ENCODE measurements at places on chromosomes 13 and 19.

DNA sequence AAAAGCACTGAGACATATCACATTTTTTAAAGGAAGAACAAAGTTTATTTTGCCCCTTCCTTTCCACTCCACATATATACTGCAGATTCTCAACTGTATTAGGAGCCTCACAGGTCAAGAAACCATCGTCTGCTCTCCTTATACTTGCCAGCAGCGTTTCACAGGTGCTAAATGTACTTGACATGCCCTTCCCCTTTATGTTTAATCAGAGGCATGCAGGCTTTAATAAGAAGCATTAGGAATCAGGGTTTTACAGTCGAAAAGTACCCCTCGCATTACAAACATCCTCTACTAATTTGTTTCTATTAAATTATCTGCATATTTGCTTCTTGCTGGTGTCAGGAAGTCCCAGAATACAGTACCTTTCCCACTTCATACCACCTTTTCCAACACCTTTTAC, 3.7 kb upstream of the RAP2A start:
- H3K36me3 ChIP-seq = no peaks in the 10 kb centered on the region
- no peak for DNase-seq
- no peak overlapping the region for H3K27ac ChIP-seq
- peaks cover 21% of the 10 kb centered on the region for H3K27me3 ChIP-seq

- H3K4me3 ChIP-seq = no peak overlapping the region
- peaks cover 2% of the 10 kb centered on the region for H3K27me3 ChIP-seq
- H3K36me3 ChIP-seq = no peaks in the 10 kb centered on the region
- no peaks in the 10 kb centered on the region for H3K4me1 ChIP-seq
- DNase-seq = no peak
Observed at GRCh38 chr13:102138635-102139190, 263.1 kb downstream of the FGF14 start.

- H3K4me3 ChIP-seq = peak overlapping the region; percentile 77
- H3K4me1 ChIP-seq = peaks cover 42% of the 10 kb centered on the region
- no peaks in the 10 kb centered on the region for H3K36me3 ChIP-seq
- peaks cover 2% of the 10 kb centered on the region for H3K27me3 ChIP-seq
- H3K27ac ChIP-seq = peak overlapping the region; percentile 91
- peak; percentile 75 for DNase-seq
Observed at GRCh38 chr13:30158774-30159445, 148.4 kb downstream of the KATNAL1 start.

DNA sequence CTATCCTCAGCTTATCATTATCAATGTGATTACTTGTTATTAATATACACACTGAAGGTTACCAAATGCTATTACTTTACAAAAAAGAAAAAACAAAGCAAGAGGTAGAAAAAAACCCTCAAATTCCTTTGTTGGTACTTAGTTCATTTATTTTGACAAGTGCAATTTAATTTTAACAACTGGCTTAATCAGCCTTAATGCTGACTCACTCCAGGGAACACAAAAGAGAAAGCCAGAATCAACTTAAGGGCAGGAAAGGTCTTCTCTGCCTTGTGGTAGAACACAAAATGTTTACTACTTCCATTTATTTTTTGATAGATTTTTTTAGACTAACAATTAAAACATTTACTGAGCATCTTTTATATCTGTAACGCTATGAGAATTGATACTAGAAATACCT, 417.1 kb downstream of the PCDH17 start:
- H3K36me3 ChIP-seq = no peaks in the 10 kb centered on the region
- H3K27ac ChIP-seq = no peak overlapping the region
- H3K4me1 ChIP-seq = no peaks in the 10 kb centered on the region
- no peak for DNase-seq
- H3K27me3 ChIP-seq = no peaks in the 10 kb centered on the region

DNA sequence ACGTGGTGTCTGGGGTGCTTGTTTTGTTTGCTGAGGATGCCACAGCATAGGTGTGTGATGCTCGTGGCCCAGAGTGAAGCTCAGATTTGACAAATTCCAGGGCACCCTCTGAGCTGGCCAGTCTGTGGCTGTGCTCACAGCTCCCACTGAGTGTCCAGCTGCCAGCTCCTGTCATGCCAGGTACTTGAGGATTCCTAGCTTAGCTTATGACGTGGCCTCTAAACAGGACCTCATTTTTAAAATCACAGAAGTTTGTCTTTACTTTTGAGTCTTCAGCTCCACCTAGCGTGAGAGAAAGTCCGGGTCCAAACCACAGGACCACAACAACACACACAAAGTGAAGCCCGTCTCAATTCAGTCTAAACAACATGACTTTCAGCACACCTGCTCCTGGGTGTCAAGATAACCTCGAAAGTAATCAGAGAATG, 117.3 kb downstream of the RAB20 start:
- H3K36me3 ChIP-seq = no peaks in the 10 kb centered on the region
- no peak overlapping the region for H3K4me3 ChIP-seq
- no peak overlapping the region for H3K27ac ChIP-seq
- H3K4me1 ChIP-seq = no peaks in the 10 kb centered on the region
- peaks cover 15% of the 10 kb centered on the region for H3K27me3 ChIP-seq

GRCh38 chr13:78784014-78784750, 125.2 kb upstream of the OBI1 start:
- no peak overlapping the region for H3K4me3 ChIP-seq
- peaks cover 2% of the 10 kb centered on the region for H3K4me1 ChIP-seq
- no peak overlapping the region for H3K27ac ChIP-seq
- no peaks in the 10 kb centered on the region for H3K36me3 ChIP-seq
- DNase-seq = no peak

GRCh38 chr19:17944301-17944700, 11.5 kb downstream of the CCDC124 start:
- peaks cover 22% of the 10 kb centered on the region for H3K36me3 ChIP-seq
- H3K4me1 ChIP-seq = peaks cover 23% of the 10 kb centered on the region
- no peak overlapping the region for H3K27ac ChIP-seq
- no peak for DNase-seq
- peaks cover 5% of the 10 kb centered on the region for H3K27me3 ChIP-seq

- H3K4me3 ChIP-seq = no peak overlapping the region
- no peak overlapping the region for H3K27ac ChIP-seq
- no peak for DNase-seq
- no peaks in the 10 kb centered on the region for H3K36me3 ChIP-seq
Observed at GRCh38 chr13:108681986-108682575, 52.7 kb downstream of the MYO16 start.

DNA sequence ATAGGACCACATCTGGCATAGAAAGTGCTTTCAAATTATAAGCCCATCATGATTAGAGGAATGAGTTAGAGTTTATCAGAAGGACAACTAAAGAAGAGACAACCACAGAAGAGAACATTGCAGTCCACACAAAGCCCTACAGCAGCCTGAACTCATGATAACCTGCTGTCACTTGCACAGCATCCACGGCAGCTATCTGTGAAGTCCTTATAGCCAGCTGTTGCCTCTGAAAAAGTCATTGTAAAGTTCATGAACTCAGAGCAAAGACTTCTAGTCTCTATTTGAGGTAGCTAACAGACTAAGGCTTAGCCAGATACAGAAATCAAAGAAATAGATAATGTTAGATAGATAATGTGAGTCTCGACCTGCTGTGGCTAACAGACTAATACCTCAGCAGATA, 450.0 kb downstream of the KLF5 start:
- DNase-seq = no peak
- peaks cover 16% of the 10 kb centered on the region for H3K27me3 ChIP-seq
- no peak overlapping the region for H3K4me3 ChIP-seq
- H3K27ac ChIP-seq = no peak overlapping the region
- no peaks in the 10 kb centered on the region for H3K4me1 ChIP-seq

DNA sequence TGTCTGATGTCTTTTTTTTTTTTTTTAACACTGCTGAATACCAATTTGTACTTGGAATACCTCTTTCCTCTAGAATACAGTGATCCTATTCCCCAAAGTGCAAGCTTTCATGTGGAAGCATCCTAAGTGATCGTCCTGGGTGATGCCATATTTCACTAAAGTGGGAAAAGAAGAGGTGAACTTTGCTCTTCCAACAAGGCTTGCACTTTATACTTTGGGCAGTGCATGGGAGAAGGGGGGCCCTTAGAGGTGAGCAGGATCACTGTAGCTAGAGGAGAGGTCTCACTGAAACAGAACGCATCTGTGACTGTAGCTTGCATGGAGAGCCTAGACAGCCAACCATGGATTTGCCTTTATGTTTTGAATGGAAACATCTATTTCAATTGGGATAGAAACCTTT, 173.8 kb downstream of the STK24 start:
- H3K27me3 ChIP-seq = peaks cover 8% of the 10 kb centered on the region
- no peak overlapping the region for H3K27ac ChIP-seq
- H3K4me1 ChIP-seq = no peaks in the 10 kb centered on the region
- no peak overlapping the region for H3K4me3 ChIP-seq
- no peak for DNase-seq
- H3K36me3 ChIP-seq = no peaks in the 10 kb centered on the region

DNA sequence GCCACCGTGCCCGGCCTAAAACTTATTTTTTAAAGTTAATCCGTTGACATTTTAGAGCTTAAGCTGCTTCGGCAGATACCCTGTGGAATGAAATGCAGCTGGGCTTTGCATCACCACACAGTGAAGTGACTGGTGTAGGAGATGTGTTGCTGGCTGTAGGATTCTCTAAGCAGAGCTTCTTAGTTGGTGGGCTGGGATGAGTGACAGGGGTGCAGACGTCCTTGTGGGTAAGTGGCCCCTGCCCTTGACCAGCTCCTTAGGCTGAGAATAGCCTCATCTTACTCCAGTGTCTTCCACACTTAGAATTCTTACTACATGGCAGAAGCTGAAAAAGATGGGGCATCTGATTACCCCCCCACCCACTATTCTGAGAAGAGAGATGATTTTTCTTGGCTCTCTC, 11.6 kb downstream of the GATAD2A start:
- H3K27me3 ChIP-seq = no peaks in the 10 kb centered on the region
- H3K4me3 ChIP-seq = no peak overlapping the region
- peaks cover 22% of the 10 kb centered on the region for H3K36me3 ChIP-seq
- DNase-seq = no peak
- H3K4me1 ChIP-seq = peaks cover 50% of the 10 kb centered on the region

DNA sequence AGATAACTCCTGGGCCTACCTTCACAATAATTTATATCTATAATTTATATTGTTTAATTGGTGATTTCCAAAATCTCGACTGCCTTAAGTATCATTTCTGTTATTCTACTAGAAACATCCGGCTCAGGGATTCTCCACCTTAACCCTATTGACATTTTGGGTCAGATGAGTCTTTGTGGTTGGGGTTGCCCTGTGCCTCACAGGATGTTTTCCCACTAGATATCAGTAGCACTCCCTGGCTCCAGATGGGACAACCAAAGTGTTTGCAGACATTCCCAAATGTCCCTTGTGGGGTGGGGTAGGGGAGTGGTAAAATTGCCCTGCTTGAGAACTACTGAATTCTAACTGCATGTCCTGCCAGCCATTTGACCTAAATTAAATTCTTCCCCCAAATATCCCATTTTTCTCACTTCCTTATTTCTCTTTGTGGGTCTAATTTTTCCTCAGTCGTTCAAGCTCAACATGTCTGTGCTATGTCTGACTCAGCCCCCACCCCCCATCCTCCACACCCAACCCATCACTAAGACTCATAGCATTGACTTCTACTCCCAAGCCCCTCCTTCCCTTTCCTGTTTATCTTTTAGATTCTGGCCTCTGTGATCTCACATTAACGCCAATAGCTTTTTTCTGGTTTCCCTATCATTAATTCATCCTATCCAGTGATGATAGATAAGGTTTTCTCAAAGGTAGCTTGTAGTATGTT, 545.1 kb downstream of the EFNB2 start:
- no peaks in the 10 kb centered on the region for H3K27me3 ChIP-seq
- no peaks in the 10 kb centered on the region for H3K36me3 ChIP-seq
- DNase-seq = no peak
- no peaks in the 10 kb centered on the region for H3K4me1 ChIP-seq
- H3K4me3 ChIP-seq = no peak overlapping the region

- H3K27me3 ChIP-seq = no peaks in the 10 kb centered on the region
- DNase-seq = no peak
- no peaks in the 10 kb centered on the region for H3K4me1 ChIP-seq
Observed at GRCh38 chr13:90270226-90270625, 1077.3 kb upstream of the MIR17HG start.

- H3K27ac ChIP-seq = no peak overlapping the region
- DNase-seq = no peak
- no peaks in the 10 kb centered on the region for H3K36me3 ChIP-seq
- H3K4me1 ChIP-seq = no peaks in the 10 kb centered on the region
Observed at GRCh38 chr13:101017123-101017872, 342.7 kb upstream of the TMTC4 start.

DNA sequence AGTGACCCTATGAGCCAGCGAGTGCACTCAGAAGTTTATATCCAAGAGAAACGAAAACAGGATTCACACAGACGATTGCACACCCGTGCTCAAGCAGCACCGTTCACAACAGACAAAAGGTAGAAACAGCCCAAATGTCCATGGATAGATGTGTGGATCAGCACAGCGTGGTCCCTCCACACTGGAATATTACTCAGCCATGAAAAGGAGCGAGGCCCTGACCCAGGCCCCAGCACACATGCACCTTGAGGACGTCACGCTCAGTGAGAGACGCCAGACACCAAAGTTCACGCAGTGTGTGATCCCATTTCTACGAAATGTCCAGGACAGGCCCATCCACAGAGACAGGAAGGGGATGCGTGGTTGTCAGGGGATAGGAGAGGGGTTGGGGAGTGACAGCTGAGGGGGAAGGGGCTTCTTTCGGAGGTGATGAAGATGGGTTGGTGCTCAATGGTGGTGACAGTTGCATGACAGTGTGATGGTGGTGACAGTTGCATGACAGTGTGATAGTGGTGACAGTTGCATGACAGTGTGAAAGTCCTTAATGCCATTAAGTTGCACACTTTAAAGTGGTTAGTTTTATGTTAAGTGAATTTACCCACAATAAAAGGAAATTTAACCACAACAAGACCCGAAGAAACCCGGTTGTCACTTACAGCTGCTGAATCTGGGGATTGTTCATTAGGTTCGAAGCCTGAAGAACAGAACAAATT, 18.9 kb upstream of the SLC39A3 start:
- no peak overlapping the region for H3K4me3 ChIP-seq
- H3K27me3 ChIP-seq = no peaks in the 10 kb centered on the region
- no peak overlapping the region for H3K27ac ChIP-seq
- peaks cover 39% of the 10 kb centered on the region for H3K36me3 ChIP-seq
- no peaks in the 10 kb centered on the region for H3K4me1 ChIP-seq
- no peak for DNase-seq

DNA sequence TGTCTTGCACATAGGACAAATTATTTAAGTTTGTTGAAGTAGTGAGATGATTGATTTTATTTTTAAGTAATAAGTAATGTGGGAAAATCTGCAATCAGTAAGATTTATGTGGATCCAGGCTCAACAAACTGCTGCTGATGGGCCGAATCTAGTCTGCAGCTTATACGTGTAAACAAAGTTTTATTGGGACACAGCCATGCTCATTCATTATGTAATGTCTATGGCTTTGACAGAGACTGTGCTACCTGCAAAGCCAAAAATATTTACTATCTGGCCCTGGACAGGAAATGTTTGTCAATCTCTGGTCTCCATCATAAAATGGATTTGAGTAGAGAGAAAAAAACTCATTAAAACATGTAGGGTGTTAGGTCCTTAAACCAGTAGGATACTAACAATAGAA, 728.0 kb downstream of the GPC5 start:
- H3K27ac ChIP-seq = no peak overlapping the region
- no peak for DNase-seq
- H3K36me3 ChIP-seq = no peaks in the 10 kb centered on the region
- no peaks in the 10 kb centered on the region for H3K4me1 ChIP-seq
